Stimulated activated CD4-positive, alpha-beta T cell treated with anti-CD3 and anti-CD28 coated beads, Interleukin-12 subunit alpha, Interleukin-12 subunit beta, amount 100 ng/mL, for 48 hours (primary cell): ENCODE measurements at places on chromosomes 11 and 22.

DNA sequence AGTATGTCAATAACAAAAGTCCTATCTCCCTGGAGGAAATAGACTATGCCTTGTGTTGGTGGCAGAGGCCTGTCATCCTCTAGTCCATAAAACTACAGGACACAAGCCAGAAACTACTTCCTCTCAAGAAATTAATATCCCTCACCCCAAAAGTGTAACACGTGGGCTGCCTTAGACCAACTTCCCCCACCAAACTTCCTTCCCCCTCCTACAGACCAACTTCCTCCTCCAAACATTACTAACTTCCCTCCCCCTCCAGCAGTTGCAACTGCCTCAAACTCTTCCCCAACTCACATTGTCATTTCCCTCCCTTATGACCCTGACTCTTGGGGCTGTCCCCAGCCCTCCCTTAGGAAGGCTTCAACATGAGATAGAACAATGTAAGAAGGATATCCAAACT is 6.3 kb downstream of the OR52K2 start:
- DNase-seq, result no peak

GRCh38 chr11:63262547-63262946 is 19.1 kb upstream of the SLC22A25 start:
- no peak for DNase-seq

GRCh38 chr11:127269911-127270310 is 269.3 kb upstream of the KIRREL3 start:
- DNase-seq, result no peak

DNA sequence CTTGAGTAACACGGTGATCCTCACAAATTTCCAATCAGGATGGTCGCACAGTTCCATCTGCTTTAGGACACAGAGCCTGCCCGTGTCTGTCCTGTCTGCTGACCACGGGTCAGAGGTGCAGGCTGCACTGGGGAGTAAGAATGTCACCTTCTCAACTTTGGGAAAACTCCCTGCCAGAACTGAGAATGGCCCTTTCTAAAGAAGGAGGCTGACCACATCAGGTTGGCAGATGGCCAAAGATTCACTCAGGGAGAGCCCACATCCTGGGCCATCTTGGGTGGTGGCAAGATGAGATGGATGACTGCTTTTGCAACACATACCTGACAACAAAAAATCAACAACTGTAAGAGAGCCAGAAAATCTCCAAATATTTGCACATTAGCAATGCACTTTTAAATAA is 101.9 kb downstream of the IGLL1 start:
- DNase-seq, result no peak

DNA sequence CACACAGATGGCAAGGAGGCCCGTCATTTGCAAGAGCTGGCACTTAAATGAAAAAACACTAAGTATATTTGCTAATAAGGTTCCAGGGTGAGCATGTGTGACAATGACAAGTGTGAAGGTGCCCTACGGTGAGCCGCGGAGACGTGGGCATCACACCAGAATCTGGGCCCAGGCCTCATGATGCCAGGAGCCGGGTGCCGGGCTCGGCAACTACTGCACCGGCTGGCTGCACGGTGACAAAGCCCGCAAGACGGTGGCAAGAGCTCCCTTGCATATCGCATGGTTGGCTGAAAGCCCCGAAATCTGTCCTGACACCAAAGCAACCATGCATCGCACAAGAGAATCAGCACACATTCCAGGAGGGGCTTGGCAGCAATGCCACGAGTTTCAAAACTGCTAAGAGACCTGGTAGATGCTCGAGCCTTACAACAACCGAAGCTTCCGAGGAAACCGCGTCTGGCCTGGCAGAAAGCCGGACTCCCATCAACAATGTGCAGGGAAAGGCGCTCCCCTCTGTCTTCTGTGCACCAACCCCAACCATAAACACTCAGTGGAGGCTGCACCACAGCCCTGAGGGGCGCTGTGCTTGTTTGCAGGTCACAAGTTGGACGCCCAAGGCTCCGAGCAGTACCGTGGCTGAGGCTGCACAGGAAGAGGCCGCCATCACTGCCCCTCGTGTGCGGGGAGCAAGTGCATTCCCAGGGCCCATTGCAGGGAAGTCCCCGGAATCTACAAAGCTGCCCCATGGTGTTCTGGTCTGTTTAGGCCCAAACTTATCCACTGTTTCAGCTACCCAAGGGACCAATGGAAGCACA is 339.7 kb downstream of the CTTN start:
- no peak for DNase-seq

- DNase-seq, result no peak
These were observed 727.4 kb downstream of the DLG2 start for GRCh38 chr11:84899740-84900139.

GRCh38 chr22:19819208-19819910 is 35.3 kb downstream of the GNB1L start:
- no peak for DNase-seq

DNA sequence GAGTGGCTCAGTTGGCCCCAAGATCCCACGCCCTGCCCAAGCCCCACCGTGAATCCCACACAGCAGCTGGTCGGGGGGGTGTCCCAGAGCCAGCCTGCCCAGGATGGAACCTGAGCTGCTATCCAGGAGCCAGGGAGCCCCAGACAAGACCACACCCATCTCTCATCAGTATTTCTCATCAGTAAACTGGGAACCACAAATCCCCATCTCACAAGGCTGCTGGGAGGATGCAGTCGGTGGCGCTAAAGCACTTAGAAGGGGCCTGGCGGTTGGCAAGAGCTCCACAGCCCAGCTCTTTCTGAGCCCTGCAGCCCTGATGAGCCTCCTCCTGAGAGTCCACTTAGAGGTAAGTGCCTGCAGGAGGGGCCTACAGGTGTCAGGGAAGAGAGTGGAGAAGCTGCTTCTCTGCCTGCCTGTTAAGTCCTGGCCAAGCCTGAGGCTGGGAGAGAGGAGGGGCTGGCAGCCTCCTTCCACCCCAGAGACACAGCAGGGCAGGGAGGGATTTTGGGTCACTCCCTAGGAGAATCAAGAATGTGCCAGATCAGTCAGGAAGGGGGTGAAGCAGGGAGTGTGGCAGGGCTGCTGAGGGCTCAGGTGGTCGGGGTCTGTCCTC is 6.1 kb downstream of the FADS3 start:
- DNase-seq, result no peak

- no peak for DNase-seq
These were observed 20.0 kb downstream of the C11orf24 start for GRCh38 chr11:68251765-68252164.
